AG08395 (cell line): ENCODE measurements at places on chromosomes 3 and 15.

DNA sequence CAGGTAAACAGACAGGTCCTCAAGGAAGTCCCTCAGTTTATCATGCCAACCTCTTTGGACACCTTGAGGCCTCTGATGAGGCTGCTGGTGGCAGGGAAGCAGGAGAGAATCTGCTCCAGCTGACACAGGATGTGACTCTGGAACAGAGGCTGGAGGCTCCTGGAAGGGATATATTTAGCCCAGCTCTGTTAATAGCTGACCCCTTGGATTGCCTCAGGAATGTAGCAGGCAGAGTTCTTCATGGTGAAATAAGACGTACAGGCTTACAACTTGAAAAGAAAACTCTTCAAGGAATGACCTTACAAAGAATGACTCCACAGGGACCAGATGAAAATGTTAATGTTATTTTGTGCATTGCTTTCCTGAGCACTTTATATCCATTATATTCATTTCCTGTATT lies 90.5 kb downstream of the AQP9 start:
- DNase-seq: peak; percentile 66

- DNase-seq: no peak
Observed at GRCh38 chr3:109702976-109703375, 365.6 kb upstream of the DPPA4 start.

DNA sequence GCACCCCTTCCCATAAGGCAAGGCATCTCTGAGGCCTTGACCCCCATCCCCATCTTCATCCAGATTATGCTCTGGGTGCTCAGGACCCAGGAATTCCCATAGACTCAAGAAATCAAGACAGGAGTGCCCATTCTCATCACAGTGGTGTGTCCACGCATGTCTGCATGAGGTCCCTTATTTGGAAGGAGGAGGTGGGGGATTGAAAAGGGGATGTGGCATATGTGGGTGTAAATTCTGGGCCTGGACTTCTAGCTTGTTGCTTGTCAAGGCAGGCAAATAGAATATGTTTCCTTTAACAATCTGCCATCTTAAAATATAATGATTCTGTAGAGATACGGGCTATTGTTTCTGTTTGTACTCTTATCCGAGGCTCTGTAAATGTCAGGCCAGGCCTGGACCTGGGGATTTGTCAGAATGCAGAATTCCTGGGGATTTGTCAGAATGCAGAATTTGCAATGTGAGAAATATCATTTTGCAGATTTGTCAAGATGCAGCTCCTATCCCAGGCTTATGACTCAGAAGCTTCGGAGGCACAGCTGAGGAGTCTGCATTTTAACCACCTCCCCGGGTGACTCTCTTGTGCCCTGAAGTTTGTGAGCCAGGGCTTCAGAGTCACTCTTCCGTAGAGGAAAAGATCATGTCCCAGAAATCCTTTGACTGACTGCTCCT lies 157.8 kb downstream of the SV2B start:
- no peak for DNase-seq

DNA sequence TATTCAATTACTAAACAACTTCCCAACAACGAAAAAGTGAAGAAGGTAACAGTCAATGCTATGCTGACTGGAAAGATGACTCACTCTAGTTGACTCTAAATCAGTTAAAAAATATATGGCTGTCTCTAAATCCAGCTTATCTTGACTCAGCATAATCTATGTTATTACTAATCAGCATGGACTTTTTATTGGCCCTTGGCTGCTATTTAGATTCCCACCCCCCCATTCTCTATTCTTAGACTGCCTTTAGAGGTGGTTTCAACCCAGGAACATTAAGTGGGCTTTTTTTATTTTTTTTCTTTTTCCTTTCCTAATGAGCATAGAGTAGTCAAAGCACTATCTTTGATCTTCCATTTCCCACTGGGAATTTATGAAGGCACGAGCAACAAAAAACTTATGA lies 1.9 kb downstream of the PCOLCE2 start:
- DNase-seq: peak; percentile 31

DNA sequence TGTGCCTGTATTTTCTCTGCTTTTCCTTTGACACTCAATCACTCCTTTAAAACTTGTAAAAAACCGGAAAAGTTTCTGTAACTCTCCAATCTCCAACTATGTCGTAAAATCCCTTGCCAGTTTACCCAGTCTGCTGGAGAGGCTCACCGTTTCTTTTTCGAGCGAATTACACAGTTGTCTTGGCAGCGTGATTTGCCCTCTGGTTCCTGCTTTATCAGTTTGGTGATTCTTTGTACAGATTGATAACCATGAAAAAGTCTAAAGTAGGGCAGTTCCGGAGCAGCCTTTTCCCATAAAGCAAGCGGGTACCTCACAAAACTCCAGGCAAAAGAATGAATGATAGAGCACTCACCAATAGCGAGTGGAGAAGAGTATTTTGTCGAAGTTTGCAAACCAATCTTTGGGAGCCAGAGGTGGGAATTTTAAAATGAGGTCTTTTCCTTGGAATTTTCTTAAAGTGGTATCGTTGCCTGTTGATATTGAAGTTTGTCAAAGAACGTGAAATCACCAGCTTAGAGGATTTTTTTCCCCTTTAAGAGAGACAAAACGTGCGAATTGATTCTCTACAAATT lies at the start of gene TTC23:
TSS of gene TTC23 (minus strand) at position 312 of the 572 bp plus-strand sequence. CDS start 20,869 bp downstream, outside the sequence.
- peak; percentile 86 for DNase-seq

DNA sequence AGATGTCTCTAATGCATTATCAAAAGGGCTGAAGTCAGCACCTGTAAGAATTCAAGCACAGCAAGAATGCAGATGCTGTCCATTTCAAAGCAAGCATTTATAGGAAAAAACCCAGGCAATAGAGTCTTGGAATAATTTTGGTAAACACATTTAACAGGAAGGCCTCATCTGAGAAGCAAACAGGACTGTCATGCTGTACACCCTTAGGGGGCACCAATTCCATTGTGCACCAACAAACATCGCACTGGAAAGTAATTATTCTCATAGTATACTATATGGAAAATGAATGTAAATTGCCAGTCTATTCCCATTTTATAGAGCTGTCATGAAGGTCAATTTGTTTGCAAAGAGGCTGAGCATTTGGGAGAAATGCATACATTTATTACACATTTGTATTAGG lies 247.3 kb upstream of the SUCLG2 start:
- DNase-seq: no peak

DNA sequence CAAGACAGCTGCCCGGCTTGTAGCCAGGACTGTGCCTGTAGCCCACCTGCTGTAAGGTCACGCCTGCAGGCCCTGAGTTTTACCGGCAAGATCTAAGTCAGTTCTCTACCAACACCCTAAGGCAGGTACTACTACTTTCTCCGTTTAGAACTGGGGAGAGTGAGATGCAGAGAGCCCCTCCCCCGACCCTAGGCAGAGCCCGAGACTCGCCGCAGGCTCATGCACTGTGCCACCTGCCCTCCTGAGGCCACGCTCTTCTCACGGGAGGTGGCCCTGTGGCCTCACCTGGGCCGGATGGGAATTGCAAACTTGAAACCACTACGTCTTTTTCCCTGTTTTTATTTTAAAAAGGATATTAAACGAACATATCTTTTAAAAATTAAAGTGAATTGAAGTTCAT lies 36.9 kb upstream of the PCSK6 start:
- DNase-seq: no peak

- DNase-seq: no peak
Observed at GRCh38 chr3:113684271-113684819, 12.1 kb downstream of the USF3 start.

GRCh38 chr15:69610858-69611257 lies 158.2 kb downstream of the RPLP1 start:
- no peak for DNase-seq

DNA sequence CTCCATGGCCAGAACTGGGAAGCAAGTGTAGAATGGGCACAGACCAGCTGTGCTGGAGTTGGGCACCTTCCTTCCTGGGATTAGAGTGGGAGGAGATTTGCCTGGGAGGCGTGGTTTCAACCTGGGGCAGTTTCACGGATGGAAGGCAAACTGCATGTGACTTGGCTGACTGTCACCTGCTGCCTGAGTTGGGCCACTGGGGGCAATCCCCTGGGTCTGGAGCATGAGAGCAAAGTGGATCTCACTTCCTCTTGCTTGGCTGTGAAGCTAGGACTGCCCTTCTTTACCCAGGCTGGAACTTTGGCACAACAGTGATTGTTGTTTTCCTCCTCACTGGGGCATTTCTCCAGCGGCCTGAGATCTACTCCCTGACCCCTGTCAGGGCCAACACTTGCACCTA lies 1247.0 kb upstream of the EPHA6 start:
- peak; percentile 1 for DNase-seq

GRCh38 chr15:100725121-100726069 lies 123.0 kb downstream of the ASB7 start:
- peak; percentile 54 for DNase-seq

DNA sequence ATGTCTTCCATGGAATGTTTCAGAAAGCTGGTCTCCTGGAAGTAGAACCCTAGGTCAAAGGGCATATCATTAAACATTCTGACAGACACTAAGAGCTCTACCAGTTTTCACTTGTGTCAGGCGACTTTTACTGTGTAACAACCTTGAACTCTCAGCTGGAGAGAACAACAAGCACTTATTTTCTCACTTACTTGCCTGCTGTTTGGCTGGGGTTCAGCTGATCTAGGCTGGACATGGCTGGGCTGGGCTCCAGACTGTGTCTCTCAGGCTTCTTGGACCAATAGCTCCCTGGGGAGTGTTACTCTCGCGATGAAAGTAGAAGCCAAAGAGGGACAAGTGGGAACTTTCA lies 527.3 kb downstream of the SHQ1 start:
- DNase-seq: no peak

DNA sequence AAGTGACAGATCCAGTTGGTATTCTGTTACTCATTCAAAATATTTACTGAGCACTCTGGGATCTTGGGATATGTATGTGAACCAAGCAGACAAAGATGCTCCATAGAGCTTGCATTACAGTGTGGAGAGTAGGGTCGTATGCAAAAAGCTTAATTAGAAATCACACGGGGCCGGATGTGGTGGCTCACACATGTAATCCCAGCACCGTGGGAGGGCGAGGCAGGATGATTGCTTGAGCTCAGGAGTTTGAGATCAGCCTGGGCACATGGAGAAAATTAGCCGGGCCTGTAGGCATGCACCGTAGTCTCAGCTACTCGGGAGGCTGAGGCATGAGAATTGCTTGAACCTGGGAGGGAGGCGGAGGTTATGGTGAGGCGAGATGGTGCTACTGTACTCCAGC lies 68.7 kb upstream of the MB21D2 start:
- DNase-seq: no peak

GRCh38 chr3:37680401-37680800 lies 181.3 kb upstream of the CTDSPL start:
- no peak for DNase-seq

DNA sequence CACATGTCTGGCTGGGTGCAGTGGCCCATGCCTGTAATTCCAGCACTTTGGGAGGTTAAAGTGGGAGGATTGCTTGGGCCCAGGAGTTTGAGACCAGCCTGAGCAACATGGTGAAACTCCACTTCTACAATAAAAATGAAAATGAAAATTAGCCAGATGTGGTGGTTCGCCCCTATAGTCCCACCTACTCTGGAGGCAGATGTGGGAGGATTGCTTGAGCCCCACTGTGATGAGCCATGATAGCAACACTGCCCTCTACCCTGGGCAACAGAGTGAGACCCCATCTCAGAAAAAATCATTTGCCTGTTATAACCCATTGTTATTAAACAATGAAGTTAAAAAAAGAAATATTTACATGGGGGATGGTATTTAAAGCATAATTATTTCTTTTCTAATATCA lies 240.1 kb upstream of the ZPLD1 start:
- no peak for DNase-seq

DNA sequence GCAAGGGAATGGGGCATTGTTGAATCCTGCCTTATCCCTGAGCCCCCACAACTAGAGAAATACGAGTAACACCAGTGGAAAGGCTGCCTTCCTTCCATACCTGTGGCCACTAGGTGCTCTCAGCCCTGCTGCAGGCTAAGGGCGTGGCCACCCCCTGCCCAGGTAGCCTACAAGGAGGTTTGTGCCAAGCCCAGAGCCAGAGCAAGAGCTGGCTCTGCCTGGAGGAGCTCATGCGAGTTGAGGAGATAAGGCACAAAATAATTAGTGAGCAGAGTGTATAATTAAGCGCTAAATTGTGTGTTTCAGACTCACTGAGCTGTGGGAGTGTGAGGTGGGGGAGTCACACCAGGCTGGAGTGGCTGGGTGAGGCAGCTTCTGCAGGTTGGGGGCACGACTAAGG lies 49.2 kb downstream of the TPRA1 start:
- DNase-seq: no peak

GRCh38 chr15:63382966-63383710 lies 1.5 kb upstream of the CA12 start:
- no peak for DNase-seq

DNA sequence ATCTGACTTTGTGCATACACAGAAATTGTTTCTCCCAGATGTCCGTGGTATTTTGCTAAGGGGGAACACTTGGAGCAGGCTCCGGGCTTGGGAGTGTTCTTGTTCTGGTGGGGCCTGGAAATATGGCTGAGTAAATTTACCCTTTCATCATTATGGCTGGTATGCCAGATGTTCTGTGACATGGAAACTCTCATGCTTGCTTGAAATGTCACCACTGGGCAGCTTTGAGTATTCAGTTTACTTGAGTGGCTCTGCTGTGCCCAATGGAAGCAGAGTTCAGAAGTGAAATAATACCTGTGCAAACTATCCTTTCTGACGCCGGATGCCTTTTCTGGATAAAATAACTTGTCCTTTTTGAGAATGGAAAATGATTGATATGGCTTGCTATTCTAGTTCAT lies 283.6 kb upstream of the TPM1 start:
- no peak for DNase-seq

DNA sequence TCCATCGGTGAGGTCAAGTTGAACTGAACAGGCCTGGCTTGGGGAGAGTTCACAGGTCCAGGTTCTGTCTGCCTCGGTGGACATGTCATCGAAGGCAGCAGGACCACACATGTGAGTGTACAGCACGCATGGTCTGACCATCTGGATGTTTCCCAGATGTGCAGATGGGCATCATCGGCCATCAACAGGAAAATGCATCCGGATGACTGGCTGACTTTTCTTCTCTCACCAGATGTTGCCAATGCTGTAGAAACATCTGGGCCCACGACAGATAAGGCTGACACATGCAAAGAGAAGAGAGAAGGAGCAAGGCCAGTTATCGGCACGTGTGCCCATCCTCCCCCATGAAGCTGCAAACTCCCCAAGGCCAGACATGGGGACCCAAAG lies 45.1 kb downstream of the NOX5 start:
- DNase-seq: no peak

- DNase-seq: no peak
Observed at GRCh38 chr15:90178468-90179435, 22.4 kb upstream of the SEMA4B start.

- no peak for DNase-seq
Observed at GRCh38 chr3:196749125-196749524, 9.5 kb downstream of the PAK2 start.

GRCh38 chr3:143242101-143242500 lies 122.5 kb downstream of the CHST2 start:
- no peak for DNase-seq

DNA sequence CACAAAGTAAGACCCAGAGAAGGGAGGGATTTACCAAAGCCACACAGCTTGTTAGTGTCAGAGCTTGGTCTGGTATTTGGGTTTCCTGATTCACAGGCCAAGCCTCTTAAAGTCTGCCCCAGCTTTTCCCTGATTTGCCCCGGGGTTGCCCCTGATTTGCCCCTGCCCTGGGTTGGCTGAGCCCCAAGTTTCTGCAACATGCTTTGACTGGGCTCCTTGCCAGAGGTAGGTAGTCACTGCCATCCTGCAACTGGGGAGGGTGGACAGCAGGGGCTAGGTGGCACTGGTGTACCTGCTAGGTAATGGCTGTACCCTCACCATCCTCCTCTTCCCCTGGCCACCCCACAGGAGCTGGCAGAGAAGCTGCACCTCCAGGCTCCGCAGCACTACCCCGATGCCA lies 2.5 kb downstream of the MPI start:
- no peak for DNase-seq

- peak; percentile 62 for DNase-seq
Observed at GRCh38 chr3:146308682-146309081, 57.8 kb upstream of the PLSCR4 start.

GRCh38 chr15:42143356-42143755 lies 13.1 kb downstream of the PLA2G4F start:
- DNase-seq: no peak
